ENCODE measurements at places on chromosomes 6 and 20.

DNA sequence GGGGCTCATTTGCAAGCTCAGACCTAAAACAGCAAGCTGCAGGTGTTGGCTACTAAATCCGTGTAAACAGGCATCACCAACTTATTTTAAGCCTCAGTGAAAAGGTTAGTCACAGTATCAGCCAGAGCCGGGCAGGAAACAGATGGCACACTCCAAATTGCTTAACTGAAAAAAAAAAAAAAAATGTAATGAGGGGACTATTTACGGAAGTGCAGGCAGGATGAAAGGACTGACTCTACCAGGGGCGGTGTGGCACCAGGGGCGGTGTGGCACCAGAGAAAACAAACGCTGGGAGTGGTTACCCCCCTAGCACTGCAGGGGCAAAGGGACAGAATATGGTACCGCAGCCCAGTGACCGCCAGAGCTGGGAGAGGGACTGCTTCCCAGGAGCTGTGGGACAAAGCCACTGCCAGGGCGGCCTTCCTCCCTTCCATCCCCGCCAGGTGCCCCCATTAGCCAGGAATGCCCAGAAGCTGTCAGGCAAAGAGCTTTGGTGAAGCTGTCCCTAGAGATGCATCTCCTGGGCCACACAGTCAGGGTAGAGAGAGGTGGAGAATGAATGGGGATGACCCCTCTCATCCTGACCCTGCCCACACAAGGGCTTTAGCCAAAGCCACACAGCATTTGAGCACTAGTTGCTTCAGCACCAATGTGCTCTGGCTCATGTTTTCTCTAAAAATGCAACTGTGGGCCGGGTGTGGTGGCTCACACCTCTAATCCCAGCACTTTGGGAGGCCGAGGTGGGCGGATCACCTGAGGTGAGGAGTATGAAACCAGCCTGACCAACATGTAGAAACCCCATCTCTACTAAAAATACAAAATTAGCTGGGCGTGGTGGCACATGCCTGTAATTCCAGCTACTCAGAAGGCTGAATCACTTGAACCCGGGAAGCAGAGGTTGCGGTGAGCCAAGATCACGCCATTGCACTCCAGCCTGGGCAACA, 39.6 kb upstream of the GFOD1 start:
- peak; percentile 96 for DNase-seq

DNA sequence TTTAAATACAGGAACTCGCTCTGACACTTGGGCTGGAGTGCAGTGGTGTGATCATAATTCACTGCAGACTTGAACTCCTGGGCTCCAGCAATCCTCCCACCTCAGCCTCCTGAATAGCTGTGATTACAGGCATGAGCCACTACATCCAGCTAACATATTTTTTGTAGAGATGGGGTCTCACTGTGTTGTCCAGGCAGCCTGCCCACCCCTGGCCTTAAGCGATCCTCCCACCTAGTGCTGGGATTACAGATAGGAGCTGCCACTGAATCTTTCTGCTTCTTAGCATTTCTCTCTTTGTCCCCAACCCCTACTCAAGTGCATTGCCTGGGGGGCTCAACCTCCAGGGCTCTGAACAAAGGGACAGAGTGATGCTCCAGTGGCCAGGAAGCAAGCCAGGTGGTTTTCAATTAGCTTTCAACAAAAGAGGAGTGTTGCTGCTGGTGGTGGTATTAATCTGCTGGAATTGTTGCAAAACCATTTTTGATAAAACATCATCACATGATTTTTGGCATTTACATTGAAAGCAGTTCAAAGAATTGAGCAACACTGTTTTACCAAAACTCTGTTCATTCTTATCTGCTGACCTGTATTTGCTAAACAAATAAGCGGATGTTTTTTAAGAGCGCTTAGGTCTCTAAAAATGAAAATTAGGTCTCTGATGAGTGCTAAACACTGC, 40.4 kb upstream of the BPIFA2 start:
- DNase-seq: no peak

DNA sequence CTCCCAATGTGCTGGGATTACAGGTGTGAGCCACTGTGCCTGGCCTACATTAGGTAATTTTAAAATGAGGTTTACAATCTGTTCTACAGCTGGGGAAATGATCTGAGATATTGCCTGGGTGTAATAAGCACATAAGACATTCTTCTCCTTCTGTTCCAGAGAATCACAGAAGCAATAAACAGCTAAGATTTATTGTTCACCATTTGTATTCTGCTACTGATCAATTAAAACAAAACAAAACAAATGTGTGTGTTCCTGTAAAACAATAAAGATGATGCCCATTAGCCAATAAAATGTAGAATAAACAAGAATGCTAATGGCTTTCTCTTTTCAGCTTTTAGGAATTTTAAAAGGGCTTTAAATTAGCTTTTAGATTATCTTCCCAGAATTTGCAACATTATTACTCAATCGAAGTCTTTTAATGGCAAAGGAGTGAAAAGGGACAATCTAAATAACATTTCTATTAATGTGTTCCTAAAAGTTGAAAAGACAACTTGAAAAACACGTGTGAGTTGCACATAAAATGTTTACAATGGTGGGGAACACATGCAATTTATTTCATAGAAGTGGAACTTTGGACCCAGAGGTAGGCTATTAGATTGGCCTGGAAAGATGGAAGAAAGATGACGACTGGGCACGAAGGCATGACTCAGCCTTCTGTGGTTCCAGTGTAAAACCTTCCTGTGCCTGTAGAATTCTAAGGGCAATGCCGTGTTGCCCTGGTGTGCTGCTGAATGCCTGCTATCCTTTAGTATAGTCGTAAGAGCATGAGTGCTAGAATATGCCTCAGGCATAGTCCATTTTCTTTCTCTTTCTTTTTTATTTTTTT, 29.0 kb upstream of the DEK start:
- no peak for DNase-seq

DNA sequence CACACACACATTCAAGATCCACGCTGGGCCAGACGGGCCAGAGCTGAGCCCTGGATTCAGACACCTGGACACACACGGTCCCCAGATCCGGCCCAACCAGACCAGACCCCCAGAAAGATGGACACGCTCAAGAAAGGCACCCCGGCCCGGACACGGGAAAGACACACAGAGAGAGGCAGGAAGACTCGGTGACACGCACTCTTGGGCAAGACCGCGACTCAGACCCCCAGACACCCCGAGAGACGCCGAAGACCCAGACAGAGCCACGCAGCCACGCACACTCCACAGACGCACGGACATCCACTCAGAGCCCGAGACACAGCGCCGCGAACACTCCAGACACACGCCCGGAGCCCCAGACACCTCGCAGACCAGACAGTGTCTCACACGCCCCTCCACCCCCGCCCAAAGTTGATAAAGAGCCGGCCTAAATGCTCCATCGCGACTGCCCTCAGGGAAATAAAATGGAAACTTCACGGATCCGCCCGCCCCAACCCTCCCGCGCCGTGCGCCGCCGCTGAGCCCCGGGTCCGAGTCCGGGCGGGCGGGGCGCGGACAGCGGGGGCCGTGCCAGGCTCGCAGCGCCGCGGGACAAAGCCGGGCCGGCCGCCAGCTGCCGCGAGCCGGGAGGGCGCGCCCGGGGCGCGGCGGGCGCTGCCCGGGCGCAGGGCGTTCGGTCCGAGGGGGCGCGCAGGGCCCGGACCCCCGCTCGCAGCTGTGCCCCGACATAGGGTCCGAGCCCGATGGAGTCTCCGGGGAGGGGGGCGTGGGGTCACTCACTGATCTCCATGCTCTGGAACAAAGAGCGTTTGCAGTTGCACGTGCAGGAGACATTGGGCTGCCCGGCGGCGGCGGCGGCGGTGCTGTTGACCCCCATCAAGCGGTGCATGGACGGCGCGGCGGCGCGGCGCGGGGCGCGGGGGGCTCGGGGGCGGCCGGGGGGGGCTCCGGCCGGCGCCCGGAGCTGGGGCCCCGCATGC, 831 bp downstream of the PMEPA1 start:
- DNase-seq: no peak

DNA sequence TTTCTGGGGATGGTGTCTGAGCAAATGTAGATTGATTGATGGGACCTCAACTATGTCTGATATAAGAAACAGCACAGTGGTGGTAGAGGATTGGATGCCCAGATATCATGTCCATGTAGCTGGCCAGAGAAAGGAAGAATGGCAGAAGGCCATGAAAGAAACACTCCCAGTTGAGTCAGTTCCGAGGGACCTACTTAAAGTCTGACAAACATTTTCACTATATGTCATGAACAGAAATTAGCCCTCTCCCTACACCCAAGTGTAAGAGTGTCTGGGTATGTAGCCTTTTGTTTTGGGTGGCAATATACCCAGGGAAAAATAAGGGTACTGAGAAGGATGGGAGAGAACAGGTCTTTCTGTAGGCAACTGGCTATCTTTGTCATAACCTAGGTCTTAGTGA, 434.2 kb downstream of the BCKDHB start:
- no peak for DNase-seq

DNA sequence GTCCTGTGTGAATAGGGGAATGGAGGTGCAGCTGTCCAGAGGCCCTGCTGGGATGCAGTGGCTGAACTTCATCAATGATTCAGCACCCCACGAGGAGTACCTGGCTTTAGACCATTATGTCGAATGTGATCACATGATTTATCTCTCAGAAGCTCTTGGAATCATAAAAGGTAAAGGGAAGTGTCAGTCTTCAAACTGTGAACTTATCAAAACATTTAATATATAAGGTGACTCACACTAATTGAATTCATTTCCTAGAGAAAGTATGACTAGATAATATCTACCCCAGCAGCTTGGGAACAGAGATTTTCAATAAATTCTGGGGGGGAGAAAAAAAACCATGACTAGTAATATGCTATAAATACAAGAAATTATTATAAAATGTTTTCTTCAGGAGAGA, 29.5 kb downstream of the ALDH8A1 start:
- no peak for DNase-seq

DNA sequence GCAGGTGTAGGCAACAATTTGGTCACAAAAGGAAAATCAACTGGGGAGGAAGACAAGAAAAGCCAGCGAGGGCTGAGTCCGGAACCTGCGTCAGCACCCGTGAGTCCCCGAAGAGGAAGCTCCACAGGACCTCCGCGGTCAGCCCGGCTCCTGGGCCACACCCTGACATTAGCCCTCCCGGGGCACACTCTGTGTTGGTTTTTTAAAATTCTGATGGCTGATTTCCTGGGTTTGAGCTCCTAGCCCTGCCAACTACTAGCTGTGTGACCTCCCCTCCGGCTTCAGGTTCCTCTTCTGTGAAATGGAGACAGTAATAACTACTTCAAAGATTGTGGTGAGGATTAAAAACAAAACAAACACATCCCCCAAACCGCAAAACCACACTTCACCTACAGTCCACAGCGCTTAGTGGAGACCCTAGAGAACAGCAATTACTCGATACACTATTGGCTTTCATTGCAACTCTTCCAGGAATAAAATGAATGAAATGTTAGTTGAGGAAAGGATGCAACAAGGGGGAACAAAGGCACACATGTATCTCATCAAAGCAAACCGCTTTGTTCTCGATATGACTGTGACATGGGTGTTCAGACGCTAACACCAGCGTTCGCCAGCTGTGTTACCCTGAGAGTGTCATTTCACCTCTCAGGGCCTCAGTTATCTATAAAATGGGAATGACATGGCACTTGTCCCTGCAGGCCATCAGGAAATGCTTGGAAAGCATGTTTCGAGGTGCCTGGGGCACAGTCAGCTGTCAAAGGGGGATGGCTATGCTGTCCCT, 985 bp downstream of the ZBP1 start:
- DNase-seq: no peak

DNA sequence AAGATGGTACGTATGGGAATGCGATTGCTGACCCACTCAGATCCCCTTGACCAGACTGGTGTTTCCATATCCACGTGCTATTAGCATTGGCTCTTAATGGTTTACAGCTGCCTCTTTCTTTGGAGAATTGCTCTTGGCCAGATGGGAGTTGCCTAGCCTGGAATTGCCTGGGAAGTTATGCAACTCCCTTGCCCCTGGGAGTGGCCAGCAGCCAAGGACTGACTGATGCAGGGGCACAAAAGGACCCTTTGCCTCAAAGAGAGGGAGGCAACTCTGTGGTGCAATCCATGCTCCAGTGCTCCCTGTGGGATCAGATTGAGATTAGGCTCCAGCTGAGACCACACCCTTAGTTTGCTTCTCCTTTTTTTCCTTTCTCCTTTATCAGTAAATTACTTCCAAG, 203.5 kb upstream of the JAG1 start:
- DNase-seq: no peak

DNA sequence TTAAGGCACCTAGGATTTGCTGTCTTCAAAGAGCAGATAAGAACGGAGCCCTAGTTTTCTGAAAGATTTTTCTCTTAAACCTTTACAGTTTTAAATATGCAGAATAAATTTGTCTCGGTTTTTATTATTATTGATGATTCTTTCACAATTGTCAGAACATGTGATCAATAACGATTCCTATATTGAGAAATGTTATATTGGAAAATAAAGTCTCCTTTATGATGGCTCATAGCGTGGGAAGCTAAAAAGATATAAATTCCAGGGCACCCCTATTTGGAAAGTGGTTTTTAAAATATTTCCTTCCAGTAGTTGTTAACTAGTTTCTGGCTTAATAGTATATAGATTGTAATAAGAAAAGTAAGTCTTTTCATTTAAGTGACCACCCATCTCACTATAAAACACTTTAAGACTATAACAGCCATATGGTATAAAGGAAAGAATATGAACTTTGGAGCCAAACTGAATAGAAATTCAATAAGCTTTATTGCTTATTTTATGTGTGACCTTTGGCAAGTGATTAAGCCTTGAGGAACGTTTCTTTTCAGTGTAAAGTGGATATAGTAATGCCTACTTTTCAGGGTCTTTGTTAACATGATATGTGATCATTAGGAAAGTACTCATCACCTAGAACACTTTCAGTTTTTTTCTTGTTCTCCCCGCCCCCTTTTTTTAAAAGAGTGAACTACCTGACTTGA, 369.6 kb downstream of the LAMA2 start:
- no peak for DNase-seq

- DNase-seq: no peak
Measured at GRCh38 chr20:64056639-64056888, 6.4 kb upstream of the TCEA2 start.

DNA sequence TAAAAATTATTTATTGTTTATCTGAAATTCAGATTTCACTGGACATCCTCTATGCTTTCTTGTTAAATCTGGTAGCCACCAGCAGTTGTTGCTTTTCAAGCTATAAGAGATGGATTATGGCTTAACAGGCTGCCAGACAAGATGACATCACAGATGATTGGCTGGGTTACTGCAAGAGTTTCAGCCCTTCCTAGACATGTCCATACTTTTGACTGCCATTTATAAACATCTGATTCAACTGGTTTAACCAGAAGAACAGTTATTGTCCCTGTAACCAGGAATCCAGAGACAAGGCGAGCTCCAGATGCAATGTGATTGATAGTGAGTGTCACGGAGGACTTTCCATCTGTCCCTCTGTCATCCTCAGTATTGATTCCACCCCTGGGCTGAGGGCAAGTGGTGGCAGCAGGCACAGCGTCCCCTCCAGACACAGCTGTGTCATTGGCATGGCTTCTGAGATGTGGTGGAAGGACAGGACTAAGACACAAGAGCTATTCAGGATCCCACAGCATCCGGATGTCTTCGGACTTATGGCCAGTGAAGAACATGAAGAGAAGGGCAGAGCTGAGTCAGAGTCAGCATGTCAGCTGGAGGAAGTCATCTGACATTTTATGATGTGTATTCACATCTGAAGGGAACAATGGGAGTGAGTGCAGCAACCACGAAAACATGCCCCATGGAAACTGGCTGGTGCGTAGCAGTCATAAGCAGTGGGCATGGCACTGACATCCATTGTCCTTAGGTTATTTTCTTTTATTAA, 284.5 kb upstream of the CDYL start:
- no peak for DNase-seq

GRCh38 chr6:106628658-106629102, 618 bp downstream of the RTN4IP1 start:
- DNase-seq: peak; percentile 12

Measured in NCI-H1694 treated with DMSO at 0.1 percent for 48 hours (cell line).